Ammon's horn (tissue), 1 donor: ENCODE measurements at places on chromosomes 3 and 15.

DNA sequence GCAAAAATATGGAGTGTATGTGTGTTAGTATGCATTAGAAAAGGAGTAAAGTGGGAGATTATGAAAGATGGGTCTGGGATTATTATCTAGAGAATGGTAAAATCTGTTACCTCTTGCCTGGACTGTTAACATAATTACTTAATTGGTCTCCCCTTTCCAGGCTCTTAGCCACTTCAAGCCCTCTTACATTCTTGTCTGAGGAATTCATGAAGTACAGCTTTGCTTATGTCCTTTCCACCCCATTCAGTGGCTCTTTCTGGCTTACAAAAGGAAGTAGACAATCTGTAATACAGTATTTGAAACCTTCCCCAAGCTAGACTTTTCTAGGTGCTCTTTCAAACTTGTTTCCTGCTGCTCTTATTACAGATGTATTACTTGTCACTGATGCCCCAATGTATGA lies 129.8 kb downstream of the MBNL1 start:
- no peak for DNase-seq

- no peak for DNase-seq
These were observed 67.2 kb downstream of the BOC start for GRCh38 chr3:113278599-113278955.

GRCh38 chr15:95277266-95277665 lies 1045.9 kb downstream of the MCTP2 start:
- no peak for DNase-seq

DNA sequence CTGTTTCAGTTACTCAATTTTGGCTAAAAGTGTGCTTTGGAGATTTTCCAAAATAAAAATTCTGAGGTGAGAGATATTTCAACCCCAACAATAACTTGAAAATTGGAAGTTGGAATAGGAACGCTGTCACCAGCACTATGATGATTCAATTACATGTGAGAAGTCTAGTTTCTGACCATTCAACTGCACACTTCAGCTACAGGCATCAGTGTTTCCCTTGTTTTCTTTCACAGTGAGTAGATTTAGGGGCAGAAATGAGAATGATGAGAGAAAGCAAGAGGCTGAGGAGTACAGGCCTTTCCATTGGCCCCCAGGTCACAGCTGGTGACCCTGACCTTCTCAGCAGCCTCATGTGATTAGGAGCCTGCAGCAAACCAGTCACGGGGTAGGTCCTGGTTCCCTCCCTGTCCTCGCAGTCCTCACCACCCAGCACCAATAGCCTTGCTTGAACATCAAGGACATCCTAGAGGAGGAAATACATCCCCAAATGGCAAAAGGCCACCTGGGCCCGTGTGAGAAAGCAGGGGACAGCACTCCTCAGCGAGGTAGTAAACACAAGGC lies 10.0 kb upstream of the FILIP1L start:
- DNase-seq, result no peak

DNA sequence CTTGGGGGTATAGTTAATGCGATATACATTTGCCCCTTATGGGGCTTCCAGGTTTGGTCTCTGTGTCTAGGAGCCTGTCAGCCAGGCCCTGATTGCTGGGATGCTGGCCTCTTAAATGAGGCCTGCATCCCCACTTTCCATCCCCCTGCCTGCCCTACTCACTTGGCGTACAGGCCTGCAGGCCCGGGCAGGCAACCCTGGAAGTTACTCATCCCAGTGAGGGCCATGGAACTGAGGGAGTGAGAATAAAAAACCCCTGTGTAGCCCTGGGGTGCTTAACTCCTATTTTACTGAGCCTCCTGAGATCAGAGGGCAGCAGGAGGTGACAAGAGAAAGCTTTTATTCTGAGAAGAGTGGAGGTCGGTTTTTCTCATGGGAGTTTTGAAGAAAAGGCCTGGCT lies 2.0 kb downstream of the DISP2 start:
- no peak for DNase-seq

- no peak for DNase-seq
These were observed 10.2 kb upstream of the FSIP1 start for GRCh38 chr15:39792844-39793335.

DNA sequence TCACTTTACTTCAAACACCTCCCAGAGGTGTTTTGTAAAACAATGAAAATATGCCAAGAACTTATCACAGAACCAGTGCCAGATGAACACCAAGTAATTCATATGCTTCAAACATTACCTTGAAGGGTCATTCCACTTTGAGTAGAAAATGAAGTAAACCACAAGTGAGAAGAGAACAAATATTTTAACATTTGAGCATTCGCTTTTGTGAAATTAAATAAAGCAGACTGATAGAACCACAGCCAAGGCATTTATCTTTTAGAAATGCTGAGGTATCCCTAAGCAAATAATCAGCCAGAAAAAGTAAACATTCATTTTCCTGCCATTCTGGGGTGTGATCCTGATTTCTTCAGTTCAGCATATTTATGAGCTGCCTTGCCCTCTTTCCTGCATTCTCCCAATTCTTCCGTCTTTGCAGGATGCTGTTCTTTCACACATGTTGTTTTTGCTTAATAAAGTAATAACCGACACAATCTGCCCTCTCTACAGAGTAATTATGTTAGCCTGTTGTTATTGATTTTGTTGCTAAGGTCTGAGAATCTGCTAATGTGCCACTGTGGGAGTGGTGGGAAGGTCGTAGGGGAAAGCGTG lies 235.6 kb upstream of the TGFBR2 start:
- no peak for DNase-seq

DNA sequence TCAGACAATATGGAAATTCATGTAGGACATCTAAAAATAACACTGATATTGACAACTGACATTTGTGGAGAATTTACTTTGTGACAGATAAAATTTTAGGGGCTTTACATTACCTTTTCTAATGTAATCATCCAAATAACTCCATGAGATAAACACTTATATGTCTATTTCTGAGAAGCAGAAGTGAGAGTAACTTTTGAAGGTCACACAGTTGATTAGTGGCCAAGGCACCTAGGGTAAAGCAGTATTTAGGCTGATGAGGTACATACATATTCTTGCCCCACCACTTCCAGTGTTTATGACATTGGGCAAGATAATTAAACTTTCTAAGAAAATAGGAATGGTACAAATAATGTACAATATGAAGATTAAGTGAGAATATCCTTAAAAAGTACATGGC lies 248.4 kb downstream of the CPNE4 start:
- DNase-seq, result no peak

- no peak for DNase-seq
These were observed 371.6 kb upstream of the ZNF385D start for GRCh38 chr3:22122567-22122966.

DNA sequence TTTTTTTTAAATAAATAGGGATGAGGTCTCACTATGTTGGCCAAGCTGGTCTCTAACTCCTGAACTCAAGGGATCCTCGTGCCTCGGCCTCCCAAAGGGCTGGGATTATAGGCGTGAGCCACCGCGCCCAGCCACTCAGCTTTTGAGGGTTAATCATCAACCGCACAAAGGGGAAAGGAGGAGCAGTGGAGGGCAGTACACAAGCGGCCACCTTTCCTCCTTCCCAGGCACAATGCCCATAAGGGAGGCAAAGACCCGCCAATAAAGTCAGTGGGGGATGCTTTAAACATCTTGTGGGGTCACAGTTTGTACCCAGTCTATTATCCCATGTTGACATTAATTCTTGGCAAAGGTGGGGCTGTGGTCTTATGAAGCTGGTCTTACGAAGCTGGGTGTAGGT lies 32.4 kb downstream of the EHD4 start:
- DNase-seq, result no peak

GRCh38 chr3:148853076-148853475 lies 12.0 kb upstream of the CPA3 start:
- DNase-seq, result no peak

DNA sequence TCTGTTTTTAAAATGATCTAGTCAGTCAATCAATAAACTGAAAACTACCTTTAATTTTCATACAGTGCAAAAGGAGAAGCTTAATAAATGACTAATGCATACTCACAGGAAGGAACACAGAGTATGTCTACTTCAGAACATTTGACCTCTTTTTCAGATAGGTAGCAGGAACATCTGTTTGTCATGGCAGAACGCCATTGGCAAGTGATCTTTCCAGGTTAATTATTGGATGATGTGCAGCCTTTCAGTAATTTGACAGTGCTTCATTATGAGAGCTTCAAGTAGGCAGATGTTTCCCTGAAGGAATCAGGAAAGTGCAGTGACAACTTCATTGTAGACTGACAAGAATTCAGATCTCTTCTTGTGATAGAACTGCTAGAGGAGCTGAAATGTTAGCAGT lies 325.0 kb downstream of the OTOL1 start:
- no peak for DNase-seq

DNA sequence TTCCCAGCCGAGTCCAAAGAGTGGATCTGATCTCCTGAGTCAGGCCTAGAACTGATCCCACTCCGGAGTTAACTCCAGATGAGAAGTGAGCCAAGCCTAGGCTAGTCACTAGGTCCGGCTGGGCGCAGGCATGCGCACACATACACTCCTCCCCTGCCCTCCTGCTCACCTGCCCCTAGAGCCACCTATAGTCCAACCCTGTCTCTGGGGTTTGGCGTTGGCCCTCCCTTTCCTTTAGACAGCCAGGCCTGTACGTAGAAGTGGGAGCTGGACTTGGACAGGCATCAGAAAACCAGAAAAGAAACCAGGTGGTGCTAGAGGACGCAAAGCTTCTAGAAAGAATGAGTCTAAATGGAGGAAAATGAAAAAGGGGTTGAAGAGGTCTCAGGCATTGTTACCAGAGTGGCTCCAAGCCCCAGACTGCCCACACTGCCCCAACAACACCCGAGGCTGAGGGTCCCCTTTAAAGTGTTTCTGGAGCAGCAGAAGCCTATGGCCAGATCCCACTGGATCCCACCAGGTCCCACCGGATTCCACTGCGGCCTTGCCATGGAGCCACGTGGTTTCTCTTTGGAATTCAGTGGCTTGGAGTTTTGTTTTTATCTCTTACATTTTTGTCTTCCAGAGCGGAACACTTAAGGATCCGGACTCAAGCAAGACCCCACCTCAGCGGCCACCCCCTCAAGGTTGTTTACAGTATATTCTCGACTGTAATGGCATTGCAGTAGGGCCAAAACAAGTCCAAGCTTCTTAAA lies 24.2 kb upstream of the TIMP4 start:
- no peak for DNase-seq

DNA sequence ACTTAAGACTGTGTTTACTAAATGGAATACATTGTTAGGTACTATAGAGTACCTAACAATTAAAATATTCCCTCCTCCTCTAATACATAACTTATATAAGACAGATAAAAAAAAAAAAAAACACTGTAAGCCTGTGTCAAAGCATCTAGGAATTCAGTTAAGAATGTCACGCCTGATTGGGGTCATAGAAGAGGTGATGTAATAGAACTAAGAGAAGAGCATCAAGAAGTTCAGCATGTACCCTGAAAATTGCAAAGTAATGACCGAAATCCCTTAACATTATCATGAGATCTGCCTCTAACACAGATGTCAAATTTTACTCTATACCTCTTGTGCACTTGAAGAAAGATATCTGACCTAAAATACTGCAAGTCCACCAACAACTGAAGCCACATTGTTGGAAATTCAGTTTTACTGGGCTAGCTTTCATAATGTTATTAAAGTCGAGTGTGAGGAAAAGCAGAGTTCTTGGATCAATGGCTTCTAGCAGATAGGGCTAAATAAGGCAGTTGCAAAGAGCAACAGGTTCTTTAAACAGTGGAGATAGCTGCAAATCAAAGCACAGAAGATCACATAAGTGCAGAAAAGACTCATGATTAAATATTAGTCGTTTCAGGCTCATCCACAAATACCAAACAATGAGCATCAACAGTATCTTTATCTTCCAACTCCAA lies 75.0 kb downstream of the TBL1XR1 start:
- DNase-seq, result no peak

DNA sequence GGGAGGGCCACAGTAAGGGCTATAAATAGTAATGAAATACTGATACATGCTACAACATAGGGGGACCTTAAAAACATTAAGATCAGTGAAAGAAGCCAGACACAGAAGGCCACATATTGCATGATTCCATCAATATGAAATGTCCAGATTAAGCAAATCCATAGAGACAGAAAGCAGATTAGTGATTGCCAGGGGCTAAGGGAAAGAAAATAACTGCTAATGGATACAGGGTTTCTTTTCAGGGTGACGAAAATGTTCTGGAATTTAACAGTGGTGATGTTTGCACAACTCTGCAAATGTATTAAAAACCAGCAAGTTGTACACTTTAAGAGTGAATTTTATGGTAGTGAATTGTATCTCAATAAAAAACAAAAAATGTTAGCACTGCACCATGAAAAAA lies 37.0 kb downstream of the PIK3R4 start:
- no peak for DNase-seq

DNA sequence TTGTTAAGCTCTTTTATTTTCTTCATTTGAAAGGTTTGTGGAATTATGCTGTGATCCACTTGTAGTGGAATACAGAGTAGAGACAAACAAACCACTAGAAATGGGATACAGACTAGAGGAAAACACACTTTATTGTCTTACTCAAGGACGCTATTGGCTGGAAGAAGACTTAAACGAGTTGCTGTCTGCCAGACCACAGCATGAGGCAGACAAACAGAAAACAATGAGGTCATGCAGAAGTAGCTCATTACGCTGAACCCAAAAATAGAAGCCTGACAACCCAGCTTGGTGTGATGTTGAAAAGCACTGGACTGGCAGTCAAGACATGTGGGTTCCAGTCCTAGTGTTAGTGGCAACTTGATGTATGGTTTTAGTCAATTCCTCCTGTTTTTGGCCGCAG lies 62.4 kb upstream of the P3H2 start:
- peak; percentile 56 for DNase-seq

GRCh38 chr3:128548426-128549282 lies 55.7 kb upstream of the GATA2 start:
- no peak for DNase-seq

GRCh38 chr15:57923750-57924149 lies 141.8 kb downstream of the ALDH1A2 start:
- DNase-seq, result no peak

DNA sequence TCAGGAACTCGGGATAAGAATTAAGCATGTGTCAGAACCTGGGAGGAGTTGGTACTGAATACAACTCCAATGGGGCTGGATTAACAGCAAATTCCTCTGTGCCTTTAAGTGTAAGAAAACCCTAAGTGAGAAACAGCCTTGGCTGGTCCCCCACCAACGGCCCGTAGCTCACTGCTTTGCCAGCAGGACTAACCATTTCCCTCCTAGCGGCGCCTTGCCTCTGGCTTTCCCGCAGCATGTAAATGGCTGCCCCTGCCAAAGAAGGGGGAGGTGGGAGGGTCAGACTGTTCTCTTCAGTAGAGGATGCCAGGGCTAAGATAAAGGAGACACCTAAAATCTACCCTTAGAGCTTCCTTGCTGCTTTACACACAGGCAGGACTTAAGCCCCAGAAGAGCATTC lies 51.0 kb upstream of the SH3GL3 start:
- DNase-seq, result no peak

DNA sequence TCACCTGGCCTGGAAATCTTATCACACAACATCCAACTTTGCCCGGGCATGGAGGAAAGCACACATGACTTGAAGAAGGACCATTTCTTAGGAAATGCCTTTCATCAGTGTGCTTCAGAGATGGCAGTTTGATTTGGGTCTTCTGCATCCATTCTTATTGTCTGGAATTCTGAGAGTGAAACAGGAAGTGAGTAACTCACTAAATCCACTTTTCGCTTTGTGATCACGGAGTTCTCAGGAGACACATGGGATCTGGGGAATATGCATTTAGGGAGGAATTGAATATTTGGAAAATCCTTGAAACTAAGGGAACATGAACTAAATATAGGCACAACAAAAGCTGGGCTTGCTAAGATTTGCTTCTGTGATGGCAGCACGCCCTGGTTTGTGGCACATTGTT lies 212.5 kb upstream of the FEZF2 start:
- DNase-seq, result peak; percentile 29

GRCh38 chr3:31253782-31254181 lies 278.9 kb upstream of the STT3B start:
- DNase-seq, result no peak
